ENCODE measurements at places on chromosomes 16 and 17. TPM values are rescaled to one million over a fixed set of nuclear protein-coding genes. Genes with fewer than 3 reads are reported as not detected.

DNA sequence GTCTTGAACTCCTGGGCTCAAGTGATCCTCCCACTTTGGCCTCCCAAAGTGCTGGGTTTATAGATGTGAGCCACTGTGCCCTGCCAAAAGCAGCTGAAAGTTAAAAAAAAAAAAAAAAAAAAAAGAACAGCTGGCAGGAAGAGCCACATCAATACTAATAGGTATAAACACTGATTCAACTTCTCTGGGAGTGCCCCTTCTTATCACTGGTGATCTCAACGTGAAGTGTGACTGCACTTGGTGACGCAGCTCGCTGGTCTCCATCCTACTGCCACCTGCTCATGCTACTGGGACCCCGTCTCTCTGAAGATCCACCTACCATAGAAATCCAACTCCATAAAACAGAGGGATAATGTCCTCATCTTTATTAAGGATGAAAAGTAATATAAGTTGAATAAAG, 40.8 kb downstream of the RNF157 start:
- DNase-seq, result no peak

Gene GRAP
- total RNA-seq, result not detected

Gene SPATA2L
- total RNA-seq, result 12.1 TPM

Gene BIRC5
- total RNA-seq, result 24.6 TPM

Gene CCDC144A
- 7.2 TPM for total RNA-seq

DNA sequence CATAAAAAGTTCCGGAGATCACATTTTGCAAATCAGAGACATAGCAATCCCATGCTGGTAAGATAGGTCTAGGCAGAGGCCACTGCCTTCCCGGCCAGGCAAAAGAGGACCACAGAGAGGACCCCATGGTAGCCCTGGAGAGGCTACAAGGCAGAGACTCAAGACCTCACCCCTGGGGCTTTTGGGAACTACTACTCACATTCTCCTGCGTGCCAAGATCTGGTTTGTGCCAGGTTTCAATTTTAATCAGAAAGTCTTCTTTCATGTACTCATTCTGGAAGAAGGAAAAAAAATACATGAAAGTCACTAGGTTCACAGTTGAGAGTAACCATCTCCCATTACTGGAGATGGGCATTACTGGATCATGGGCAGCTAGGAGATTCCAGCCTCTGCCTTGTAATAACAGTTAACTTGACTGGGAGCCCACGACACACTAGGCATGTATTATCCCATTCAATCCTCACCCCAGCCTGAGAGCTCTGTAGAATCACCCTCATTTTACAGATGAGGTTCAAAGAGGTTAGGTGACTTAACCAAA, 21.2 kb downstream of the PITPNA start:
- no peak for DNase-seq

Gene SLC16A11
- not detected for total RNA-seq

DNA sequence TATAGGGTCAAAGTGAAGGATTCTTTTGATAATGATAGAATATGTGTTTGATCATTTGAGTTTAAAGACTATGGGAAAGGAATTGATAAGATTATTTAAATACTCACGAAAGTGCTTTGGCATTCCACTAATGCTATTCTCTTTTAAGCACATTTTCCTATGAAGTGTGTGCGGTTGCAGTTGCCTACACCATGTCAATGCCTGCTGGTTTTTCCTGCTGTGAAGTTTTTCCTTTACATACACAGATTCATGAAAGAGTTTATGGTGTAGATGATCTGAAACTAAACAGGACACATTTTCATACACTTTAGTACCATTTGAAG, 78.7 kb downstream of the VMP1 start:
- DNase-seq, result no peak

DNA sequence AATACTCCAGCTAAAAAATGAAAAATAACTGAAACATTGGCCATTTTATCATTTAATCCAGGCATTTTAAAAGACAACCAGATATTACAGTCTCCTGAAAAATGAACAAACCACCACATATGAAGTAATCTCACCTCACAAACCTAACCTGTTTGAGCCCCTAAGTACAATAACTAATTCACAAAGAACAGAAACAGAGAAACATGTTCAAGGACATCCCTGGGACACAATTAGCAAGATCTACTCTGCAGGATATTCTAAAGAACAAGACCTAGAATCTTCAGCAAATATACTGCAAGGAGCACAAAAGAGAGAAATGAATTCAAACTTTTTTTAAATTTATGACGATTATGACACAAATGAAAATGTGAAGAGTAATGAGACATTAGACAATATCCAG, 50.8 kb upstream of the ANKFY1 start:
- DNase-seq, result no peak

- peak; percentile 66 for DNase-seq
These were observed 35.5 kb downstream of the DNAH17 start for GRCh38 chr17:78541488-78542206.

DNA sequence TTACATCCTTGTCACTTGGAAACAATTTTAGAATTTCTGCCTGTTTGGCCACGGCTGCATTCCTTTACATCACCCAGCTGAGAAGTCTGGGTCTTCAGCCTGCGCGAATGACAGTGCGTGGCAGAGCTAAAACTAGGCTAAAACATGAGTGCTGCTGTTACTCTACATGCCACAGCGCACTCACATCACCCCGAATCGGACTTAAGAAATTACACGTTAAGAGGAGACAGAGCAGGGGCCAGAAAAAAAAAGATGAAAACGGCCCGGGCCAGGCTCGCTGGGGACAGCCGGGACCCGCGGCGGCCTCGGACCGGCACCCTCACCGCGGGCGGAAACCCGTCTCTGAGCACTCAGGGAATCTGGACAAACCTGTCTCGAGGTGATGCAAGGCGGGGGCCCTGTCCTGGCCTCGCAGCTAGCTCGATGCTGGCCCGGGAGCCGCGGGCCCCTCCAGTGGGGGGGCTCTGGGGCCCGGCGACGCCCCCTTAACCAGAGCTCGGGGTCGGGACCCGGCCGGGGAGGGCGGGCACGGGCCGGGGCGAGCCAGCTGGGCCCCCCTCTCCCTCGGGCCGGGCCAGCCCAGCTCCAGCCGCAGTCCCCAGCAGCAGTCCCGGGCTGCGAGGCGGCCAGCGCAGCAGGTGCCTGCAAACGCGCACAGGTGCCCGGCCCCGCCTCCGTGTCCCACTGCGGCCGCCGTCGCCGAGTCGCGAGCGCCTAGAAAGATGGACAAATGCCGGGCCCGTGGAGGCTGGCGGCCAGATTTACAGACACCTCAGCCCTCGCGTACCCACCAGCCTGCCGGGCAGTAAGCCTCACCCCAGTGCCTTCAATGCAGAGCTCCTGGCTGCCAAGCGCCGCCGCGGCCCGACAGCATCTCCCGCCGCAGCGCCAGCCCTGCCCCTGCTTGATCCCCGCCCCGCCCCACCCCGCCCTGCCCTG, at the start of gene AKTIP:
Gene AKTIP, minus strand, starts transcription at position 879 of the 939 bp plus-strand sequence. CDS start 2,950 bp downstream, outside the sequence.
- DNase-seq, result no peak

Gene CALB2
- total RNA-seq, result 0.23 TPM

DNA sequence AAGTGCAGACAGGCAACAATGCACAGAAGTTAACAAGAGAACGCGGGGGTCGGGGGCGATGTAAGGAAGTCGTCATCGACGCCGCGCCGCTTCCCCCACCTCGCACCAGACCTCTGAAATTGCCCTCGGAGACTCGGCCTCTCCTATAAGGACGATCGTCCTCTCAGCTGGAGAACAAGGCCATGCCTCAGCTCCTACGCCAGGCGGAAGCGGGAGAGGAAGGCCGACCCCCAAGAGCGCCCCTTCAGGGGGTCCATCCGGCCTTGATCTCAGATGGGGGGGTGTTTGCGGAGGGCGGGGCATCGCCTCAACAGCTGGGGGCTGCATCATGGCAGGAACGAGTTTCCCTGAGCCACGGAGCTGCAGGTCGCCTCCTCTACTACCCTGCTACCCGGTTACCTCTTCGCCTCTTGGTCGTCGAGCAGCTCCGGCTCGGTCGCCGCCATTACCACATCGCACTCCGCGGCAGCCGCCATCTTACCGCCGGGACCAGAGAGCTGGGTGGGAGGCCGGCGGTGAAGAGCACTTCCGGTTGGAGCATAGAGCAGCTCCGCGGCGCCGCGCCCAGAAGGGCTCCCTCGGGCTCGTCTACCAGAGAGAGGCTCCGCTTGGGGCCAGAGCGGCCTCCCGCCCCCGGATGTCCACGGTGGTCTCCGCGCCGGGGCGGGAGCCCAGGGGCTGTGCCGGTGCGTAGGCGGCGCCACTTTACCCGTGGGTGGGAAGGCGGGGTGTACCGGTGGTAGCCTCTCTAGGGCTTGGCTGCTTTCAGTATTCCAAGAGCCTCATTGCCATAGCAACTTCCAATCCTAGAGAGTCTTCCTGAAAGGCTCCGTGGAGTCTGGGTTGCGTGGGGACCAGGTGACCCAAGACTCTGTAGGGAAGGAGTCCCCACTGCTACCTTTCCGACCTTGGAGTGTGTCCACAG, at the start of gene DNAJC7:
Gene DNAJC7, minus strand, starts transcription at position 499 of the 925 bp plus-strand sequence. Its CDS starts 23 bp downstream, at position 476.
- peak; percentile 84 for DNase-seq

DNA sequence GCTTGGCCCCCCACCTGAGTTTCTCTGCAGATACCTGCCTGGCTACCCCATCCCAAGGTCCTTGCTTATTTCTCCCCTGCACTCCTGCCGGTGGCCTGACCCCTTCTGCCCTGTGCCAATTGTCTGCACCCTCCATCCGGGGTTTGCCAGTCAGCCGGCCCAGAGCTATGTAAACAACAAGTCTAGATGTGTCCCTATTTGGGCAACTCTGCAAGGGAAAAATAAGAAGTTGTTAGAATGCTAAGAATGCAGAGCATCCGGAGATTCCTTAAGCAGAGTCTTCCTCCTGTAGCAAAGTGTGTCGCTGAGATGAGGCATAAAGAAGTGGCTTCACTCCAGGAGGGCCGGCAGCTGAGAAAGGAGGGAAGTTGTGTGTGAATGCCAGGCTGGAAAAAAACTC, 46.6 kb downstream of the RGS9 start:
- DNase-seq, result peak; percentile 13

DNA sequence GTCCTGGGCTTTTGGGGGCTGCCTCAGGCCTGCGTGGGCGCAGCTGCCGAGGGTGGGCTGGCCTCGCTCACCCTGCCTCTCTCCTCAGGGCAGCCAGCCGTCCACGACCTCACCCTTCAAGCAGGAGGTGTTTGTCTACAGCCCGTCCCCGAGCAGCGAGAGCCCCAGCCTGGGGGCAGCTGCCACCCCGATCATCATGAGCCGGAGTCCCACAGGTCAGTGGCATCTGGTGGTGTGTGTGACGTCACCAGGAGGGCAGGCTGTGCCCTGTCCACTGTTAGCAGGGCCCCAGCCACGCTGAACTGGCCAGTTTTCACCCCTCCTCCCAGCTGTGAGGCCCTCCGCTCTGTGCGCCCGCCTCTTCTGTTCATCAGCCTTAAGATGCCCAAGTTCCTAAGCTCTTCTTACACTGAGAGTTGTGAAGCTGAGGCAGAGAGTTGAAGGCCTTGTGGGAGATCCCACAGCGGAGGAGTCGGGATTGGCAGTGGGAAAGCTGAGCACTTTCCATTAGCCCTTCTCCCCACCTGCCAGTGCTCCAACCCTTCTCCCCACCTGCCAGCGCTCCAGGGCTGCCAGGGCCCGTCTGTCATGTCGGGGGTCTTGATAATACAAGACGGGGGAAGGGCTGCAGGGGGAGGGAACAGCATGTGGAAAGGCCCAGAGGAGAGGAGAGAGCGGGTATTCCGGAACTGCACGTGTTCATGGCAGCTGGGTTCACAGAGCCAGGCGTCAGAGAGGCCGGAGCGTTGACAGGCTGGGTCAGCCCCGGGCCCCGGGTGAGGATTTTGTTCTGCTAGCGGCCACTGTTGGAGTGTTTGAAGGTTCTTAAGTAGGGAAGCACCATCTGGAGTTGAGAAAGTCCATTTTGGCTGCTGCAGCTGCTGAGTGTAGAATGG, 36.3 kb downstream of the OR1D5 start:
- DNase-seq, result no peak

DNA sequence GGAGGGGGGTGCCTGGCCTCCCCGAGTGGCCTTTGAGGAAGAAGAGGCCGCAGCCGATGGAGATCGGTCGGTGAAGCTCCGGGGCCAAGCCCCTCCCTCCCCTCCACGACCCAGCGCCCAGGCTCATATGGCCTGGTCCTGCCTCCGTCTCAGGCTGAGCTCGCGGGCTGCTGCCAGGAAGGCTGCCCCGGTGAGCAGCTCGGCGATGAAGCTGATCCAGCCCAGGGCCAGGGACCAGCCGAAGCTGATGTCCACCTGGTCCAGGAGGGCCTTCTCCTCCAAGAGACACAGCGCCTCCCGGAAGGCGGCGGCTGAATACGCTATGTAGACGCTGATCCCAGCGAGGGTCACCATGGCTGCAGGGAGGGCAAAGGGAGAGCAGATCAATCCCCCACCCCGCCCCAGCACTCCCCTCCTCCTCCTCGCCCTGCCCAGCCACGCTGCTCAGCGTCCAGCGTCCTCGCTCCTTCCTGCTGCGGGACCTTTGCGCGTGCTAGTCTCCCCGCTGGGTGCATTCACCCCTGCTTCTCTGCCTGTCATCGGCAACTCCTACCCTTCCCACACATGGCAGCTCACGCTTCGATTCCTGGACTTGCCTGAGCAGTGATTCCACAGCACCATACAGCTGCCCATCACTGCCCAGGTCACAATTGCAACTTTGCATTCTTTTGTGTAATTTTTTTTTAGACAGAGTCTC, 20.5 kb downstream of the TMEM114 start:
- no peak for DNase-seq

DNA sequence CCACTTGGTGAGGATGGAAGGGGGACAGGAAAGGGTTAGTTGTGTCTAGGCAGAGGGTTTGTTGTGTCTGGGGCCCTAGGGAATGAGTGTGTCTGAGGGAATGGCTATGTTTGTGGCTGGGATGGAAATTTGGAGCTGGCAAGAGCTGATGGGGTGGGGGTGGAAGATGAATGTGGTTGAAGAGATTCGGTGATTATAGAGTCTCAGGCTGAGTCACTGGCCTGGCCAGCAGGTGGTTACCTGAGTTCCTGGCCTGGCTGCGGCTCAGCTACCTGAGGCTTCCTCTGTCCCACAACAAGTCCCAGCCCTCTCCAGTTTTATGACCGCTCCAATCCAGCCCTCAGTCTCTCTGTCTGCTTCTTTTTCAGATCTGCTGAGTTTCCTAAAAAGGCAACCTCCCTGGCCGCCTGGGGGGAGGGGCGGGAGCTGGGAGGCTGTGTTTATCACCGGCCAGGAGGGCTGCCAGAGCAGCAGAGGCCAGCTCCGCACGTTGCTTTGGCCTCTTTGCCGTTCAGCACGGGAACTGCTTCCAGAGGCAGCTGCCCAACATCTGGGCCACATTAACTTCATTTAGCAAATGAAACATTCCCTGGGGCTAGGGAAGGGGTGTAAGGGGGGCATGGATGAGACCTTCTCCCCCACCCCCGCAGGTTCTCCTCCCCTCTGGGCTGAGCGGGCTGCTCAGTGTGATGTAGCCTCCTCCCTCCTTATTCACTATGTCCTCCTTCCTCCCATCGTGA, 21.8 kb downstream of the ITGB3 start:
- peak; percentile 67 for DNase-seq

DNA sequence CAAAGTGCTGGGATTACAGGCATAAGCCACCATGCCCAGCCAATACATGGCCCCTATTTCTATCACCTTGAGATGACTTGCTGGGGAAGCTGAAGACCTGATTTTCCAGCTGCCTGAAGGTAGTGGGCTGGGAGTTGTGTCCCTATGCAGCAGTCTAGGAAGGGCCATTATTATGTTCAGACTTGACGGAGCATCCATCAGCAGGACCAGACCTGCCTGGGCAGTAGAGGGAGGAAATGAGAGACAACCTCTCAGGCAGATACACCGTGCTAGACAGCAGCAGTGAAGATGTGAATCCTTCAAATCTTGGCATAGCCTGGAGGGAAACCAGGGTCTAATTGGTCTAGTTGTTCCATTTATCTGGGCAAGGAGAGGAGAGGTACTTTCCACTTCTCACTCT, 35.6 kb upstream of the PHOSPHO1 start:
- DNase-seq, result no peak

GRCh38 chr17:8140065-8141029, 11.9 kb downstream of the PER1 start:
- no peak for DNase-seq

- DNase-seq, result peak; percentile 54
These were observed at the start of gene GH2 for GRCh38 chr17:63881935-63882601. TSS of gene GH2 (minus strand) at chr17:63881944. CDS start at chr17:63881801, 143 bp downstream.

Gene PLXDC1
- total RNA-seq, result 0.61 TPM

Measured in MCF 10A (cell line).